Nucleus accumbens (tissue), 56 donors: ENCODE measurements at places on chromosomes 7 and 10.

DNA sequence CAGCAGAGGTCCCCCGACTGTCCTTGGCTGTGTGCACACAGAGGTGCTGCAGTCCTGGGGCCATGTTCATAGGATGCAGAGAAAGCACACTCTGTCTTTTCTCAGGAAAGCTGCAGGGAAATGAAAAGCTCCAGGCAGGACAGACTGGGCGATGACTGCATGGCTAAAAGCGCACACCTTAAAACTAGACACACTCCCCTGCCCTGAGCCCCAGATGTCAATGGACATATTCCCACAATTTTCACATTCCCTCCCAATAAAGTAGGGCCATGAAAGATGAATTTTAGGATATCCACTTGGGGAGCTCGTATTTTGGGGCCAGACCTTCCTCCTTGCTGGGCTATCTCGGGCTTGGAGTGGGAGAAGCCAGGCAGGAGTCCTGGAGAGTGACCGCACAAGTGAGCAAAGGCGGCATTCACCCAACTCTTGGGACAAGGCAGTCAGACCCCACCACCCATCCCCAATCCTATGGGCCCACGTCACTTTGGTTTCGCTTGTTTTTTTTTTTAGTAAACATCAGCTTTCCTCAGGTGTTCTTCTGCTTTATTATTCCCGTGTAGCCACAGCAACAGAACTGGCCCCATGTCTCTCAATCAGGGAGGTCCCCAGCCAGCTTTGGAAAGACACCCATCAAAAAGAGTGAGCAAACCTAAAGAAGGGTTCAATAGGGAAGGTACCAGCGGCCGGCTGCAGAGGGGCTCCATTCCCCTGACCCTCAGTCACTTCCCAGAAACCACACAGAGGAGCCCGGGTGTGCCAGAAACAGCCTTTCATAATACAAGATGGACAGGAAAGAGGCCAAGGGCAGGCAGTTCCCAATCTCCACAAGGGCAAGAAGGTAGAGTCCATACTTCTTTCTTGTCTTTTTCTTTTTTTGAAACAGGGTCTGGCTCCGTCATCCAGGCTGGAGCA lies 12.7 kb downstream of the GPRIN2 start:
- DNase-seq: no peak

- DNase-seq: no peak
These were observed 164.0 kb downstream of the SLC25A13 start for GRCh38 chr7:96157856-96158255.

DNA sequence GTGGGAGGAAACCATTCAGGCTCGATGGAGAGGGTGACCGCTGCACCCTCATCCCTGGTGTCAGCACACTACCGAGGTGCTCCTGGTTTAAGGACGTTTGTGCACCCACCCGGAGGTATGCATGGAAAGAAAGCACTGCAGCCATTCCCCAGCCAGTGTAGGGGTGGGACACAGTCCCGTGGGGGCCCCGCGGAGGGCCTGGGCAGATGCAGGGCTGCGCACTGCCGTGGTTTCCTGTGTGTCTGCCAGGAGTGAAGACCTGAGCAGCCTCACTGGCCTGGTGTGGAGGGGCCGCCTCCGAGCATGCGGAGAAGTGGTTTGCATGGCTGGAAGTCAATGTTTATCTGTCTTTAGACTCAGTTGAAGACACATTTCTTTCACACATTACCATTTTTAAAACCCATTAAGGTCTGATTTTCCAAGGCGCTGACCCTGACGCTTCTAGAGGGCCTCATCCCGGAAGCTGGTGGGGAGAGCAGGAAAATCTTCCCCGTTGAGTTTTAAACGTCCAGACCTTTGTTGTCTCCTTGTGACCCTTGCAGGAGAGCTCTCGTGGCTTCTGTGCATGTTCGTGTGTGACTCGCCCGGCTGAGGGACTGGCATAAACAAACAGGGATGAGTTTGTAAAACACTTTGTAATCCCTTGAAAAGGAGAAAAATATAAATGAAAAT lies 188.1 kb downstream of the MGMT start:
- DNase-seq: no peak

- no peak for DNase-seq
These were observed at the start of gene OLAH for GRCh38 chr10:15043674-15044073. TSS of gene OLAH (plus strand) at chr10:15043943. CDS start at chr10:15047289, 3,346 bp downstream.
